NCI-H226 (cell line): ENCODE measurements at places on chromosomes 2 and 18.

DNA sequence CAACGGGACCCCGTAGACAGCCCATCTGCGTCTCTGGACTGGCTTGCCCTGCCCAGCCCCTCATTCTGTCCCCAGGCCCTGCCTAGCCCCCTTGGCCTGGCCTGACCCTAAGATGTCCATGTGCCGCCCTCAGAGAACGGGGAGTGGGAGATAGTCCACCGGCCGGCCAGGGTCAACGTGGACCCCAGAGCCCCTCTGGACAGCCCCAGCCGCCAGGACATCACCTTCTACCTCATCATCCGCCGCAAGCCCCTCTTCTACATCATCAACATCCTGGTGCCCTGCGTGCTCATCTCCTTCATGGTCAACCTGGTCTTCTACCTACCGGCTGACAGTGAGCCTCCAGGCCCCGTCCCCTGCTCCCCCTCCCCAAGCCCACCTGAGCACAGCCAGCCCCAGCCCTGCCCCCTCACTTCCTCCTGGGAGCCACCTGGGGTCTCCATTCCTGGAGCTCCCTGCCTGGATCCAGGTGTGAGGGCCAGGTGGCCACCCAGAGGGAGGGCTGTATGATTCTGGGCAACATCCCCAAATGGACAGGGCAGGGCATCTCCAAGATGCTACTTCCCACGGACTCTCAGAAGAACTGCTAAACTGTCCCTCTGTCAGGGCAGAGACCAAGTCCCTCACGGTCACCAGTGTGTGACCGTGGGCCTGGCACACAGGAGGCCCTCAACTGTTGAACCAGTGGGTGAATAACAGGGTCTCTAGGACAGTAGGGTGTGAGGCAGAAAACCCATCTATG, 4.0 kb downstream of the CHRND start:
- DNase-seq, result no peak

DNA sequence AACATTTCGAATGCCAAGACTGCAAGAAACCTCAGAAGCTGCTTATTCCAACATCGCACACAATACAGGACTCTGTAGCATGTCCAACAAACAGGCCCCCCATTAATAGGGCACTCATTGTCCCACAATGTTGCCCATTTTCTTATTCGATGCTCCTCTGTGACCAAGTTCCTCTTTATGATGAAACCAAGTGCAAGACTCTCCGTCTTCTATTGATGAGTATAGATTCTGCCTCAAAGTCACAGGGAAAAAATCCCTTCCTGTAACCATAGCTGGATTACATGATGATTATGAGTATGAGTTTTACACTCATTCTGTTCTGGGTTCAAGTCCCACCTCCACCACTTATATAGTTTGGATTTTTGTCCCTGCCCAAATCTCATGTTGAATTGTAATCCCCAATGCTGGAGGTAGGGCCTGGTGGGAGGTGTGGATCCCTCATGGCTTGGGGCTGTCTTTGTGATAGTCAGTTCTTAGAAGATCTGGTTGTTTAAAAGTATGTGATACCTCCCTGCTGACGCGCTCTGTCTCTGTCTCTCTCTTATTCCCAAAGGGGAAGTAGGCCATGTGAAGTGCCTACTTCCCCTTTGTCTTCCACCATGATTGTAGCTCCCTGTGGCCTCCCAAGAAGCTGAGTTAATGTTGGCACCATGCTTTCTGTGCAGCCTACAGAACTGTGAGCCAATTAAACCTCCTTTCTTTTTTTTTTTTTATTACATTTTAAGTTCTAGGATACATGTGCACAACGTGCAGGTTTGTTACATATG, 148.7 kb downstream of the OSR1 start:
- DNase-seq, result no peak

DNA sequence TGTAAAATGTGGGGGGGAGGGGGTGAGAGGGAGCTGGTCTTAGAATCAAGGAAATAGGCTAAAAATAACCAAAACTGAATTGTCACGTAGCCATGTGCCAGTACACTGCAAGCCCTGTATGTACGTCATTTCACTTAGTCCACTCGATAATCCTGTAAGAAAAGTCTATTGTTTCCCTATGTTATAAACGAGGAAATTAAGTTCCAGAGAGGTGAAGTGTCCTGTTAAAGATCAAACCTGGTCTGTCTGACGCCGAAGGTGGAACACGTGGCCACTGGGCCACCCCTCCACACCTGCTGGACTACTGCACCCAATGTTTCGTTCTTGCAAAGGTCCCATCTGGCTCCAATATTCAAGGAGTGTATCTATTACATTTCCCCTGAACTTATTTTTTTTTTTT, 29.6 kb downstream of the TFCP2L1 start:
- no peak for DNase-seq

GRCh38 chr18:48831802-48832201, 119.0 kb downstream of the SMAD7 start:
- DNase-seq, result no peak

GRCh38 chr2:157872791-157873190, 3.3 kb downstream of the ACVR1 start:
- no peak for DNase-seq

DNA sequence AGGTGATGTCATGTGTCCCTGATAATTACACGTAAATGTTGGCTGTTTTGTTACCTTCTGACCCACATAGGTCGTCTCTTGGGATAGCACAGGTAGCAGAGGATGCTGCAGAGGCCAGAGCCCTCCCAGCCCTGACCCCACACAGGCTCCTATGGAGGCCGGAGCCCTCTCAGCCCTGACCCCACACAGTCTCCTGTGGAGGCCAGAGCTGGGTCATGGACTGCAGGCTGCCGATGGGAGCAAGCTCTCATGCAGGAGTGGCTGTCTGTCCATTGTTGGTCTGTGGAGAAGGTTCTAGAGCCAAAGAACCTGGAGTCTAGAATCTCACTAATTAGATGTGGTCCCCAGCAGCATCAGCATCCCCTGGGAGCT, 155.5 kb downstream of the LDLRAD4 start:
- DNase-seq, result no peak

- no peak for DNase-seq
Measured at GRCh38 chr2:130826419-130826818, 10.3 kb upstream of the ARHGEF4 start.

DNA sequence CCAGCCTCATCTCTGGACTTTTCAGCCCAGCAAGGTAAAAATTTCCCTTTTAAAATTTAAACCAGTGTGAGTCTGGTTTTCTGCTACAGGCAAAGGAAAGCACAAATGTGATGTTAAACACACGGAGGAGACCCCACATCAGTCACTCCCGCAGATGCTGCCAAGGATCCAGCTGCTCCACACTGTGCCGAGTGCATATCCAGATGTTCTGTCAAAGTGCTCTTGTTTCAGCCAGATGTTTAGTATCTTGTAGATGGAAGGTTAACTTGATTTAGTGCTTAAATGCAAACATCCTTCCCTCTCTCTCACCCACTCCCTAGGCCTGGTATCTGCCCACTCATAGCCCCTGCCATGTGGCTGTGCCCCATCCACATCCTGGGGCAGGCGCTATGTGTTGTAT, 15.8 kb upstream of the ATOH8 start:
- no peak for DNase-seq

GRCh38 chr2:19050354-19050753, 308.1 kb downstream of the OSR1 start:
- no peak for DNase-seq

DNA sequence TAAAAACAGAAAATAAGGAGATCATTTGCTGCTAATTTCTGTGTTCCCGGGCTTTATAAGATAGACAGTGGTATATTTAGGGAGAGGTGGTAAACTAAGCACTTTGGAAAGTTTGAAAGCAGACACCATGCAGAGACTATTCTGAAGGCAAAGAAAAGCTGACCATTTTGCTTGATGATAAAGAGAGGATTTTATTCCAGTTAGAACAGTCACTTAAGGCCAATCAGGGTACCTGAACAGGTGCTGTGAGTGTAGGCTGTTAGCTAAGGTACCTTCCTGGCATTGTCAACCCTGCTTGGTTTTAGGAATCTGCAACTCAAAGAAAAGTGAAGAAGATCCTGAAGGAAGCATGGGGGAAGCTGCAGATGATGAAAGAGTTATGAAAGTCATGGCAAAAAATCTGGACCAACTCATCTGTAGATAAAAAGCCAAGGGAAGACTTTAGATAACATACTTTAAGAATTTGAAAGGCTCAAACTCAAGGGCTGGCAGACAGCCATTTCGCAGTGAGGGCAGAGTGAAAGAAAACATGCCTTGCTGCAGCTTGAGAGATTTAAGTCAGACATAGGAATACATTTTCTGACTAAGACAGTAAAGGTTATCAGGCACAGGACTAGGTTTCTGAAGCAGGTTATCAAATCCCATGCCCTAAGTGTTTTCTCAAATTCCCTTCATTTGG, 80.1 kb upstream of the ARL5A start:
- peak; percentile 86 for DNase-seq

DNA sequence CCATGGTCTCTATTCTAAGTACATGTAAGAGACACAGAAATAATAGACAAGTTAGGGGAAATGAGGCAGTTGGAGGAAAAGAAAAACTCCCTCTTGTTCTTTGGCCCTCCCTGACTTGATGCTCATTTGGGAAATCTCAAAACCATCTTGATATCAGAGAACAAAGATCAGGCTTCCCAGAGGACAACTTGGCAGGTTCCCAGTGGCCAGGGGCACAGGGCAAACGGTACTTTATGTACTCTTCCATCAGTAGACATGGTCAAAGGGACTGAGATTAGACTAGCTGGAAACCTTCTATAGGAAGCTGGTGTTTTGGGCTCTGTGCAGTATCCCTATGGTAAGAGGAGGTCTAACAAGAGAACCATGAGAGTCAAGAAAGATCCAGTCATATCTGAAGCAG, 56.6 kb downstream of the NCKAP5 start:
- DNase-seq, result no peak

- no peak for DNase-seq
Measured at GRCh38 chr18:62566199-62566598, 43.4 kb downstream of the ZCCHC2 start.

- peak; percentile 62 for DNase-seq
Measured at GRCh38 chr2:215728504-215729065, 284.8 kb downstream of the MREG start.

DNA sequence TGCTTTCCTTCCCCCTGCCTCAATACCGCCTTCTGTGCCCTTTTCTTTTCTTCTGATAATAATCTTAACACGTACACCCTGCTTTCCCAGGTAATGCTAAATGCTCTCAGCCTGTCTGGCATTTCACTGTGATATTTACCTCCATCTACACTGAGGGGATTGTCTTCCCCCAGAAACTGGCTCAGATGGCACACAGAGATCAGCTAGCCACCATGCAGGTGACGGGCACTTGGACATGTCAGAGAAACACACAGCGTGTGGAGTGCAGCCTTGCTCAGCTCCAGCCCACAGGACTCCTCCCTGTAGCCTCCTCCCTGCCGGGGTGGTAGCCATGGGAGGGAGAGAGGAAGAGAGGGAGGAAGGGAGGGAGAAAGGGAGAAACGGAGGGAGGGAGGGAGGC, 131.2 kb downstream of the EIPR1 start:
- DNase-seq, result no peak

GRCh38 chr2:234995332-234996068, 43.7 kb downstream of the SH3BP4 start:
- no peak for DNase-seq

DNA sequence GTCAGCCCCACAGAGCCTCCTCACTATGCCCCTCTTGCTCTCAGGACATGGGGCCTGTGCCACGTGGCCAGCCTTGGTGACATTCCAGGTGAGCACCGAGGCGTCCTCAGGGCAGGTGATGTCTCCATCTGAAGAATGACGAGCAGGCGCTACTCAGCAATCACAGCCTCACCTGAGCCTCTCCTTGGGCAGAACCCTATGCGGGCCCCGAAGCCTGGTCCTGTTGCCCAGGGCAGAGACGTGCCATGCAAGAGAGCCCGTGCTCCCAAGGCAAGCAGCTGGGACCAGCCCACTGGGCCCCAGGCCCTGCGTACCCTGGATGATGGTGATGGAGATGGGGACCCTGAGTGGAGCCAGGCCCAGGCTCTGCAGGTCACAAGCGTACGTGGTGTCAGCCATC, 32.5 kb upstream of the SELENOI start:
- DNase-seq, result no peak

DNA sequence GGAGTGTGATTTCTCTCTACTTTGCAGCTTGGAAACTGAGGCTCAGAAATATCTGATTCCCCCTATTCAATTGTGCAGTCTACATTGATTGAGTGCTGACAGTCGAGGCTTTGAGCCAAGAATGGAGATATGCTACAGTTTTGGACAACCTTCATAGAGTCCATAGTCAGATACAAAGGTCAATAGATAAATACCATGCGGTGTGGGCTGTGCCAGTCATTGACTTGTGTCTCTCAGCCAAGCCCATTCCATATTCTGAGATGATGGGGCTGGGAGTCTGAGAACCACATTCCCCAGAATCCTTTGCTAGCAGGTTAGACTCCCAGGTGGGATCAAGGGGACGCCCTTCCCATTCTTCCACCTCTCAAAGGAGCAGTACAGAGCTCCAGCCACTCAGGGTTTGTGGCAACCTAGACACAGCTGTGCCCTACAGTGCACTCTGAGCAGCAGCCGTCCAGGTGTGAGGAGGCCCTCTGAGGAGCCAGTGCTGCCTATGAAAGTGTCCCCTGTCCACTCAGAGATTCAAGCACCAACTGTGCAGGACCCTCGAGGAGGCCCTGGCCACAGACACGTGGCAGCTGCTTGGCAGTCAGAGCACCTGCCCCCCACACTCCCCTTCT, 348.3 kb downstream of the CYRIA start:
- DNase-seq, result no peak

DNA sequence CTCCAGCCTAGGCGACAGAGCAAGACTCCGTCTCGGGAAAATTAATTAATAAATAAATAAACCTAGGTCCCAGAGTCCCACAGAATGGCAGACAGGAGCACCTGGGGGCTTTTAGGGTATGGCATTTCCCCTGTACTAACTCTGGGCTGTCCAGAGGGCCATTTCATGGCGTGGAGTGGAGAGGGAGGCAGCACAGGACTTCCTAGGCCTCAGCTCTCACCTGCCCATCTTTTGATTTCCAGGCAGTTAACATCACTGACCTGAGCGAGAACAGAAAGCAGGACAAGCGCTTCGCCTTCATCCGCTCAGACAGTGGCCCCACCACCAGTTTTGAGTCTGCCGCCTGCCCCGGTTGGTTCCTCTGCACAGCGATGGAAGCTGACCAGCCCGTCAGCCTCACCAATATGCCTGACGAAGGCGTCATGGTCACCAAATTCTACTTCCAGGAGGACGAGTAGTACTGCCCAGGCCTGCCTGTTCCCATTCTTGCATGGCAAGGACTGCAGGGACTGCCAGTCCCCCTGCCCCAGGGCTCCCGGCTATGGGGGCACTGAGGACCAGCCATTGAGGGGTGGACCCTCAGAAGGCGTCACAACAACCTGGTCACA, 5.1 kb downstream of the IL1RN start:
- DNase-seq, result no peak

DNA sequence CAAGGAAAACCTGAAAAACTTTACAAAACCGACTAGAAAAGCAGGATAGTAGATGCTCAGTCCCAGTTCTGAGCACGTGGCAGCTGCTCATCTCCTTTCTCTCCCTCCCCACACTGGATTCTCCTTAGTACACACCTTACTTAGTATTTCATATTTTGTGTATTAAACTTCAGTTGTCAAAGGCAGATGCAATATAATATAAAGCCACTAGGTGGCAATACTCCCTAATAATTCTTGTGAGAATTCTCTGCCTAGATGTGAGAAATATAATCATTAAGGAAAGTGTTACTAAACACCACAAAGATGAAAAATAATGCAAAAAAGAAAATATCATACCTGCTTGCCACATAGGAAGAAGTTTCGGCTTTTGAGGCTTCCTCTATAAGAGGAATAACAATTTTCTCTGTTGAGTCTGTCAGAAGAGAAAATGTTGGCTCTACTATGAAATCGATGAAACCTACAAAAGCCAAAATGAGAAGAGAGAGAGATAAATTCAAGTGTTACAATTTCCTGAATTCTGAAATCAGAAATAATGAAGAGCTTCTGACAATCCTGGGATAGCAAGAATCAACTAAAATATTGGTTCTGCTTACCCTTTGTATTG, 200.6 kb downstream of the PPP1R1C start:
- peak; percentile 9 for DNase-seq
